ENCODE measurements at places on chromosomes 3 and 15.

DNA sequence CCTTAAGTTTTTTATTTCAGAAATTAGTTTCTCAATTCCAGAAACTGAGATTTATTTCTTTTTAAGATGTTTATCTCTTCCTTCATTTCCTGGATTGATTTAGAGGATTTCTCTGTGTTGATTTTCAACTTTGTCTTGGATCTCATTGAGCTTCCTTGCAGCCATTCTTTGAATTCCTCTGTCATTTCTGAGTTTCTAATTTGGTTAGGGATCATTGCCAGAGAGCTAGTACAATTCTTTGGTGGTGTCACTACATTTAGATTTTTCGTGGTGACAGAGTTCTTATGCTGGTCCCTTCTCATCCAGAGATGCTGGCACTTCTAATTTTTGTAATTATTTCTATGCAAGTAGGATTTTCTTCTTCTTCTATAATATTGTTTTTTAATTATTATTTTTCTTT is 691.1 kb upstream of the NAALADL2 start:
- DNase-seq = no peak

GRCh38 chr3:86126552-86126951 is 864.4 kb downstream of the VGLL3 start:
- no peak for DNase-seq

- no peak for DNase-seq
Measured at GRCh38 chr3:17678116-17678741, 64.2 kb downstream of the TBC1D5 start.

- no peak for DNase-seq
Measured at GRCh38 chr3:73446467-73447110, 178.2 kb downstream of the PDZRN3 start.

DNA sequence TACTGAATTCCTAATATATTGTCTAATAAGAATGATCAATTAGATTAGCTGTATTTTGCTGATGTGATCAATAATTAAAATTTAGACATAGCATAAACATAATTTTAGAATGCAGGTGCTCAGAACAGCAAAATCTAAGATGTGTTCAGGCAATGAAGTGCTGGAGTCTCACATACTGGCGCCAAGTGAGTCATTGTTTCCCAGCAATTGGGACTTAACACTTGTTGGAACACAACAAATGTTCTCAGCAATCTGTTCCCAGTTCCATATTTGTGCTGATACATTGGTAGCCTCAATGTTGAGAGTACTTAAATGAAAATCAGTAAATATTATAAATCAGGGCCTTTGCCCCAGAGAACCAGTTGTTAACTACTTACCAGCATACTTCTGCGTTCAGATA is 619.0 kb downstream of the ROBO1 start:
- no peak for DNase-seq
